ENCODE measurements at places on chromosomes 2 and 18.

DNA sequence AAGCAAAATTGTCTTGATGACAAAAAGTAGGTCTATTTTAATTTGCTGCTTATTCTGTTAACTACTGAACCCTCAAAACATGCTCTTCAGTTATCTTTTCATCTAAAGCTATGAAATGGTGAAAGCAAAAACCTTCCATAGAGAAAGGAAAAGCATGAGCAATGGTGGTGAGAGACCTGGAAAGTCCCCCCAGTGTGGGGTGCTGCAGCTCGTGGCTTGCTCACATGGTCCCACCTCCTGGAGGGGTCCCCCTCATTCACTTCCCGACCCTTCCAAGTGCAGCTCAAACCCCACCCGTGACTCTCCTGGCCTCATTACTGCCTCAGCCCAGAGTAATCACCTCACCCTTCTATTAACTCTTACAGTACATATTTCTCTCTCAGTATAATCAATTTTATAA, 301.8 kb upstream of the HNRNPA3 start:
- no peak for DNase-seq

DNA sequence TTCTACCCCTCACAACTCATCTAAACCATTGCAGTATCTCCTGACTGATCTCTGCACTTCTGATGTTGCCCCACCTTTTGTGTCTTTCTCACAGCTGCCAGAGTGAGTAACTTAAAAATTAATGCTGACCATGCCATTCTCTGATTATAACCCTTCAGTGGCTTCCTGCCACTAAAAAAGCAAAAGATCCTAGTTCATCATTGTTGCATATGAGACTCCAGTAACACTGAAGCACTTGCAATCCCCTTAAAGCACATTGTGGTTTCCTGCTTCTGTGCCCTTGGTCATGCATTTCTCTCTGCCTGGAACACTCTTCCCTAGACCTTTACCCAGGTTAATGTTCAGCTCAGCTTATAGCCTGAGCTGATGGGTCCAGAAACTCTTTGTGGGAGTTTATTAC, 95.1 kb upstream of the WDSUB1 start:
- DNase-seq = no peak

GRCh38 chr2:41774011-41774605, 273.7 kb upstream of the PKDCC start:
- DNase-seq = no peak

GRCh38 chr2:137525641-137526190, 438.6 kb upstream of the HNMT start:
- DNase-seq = no peak

DNA sequence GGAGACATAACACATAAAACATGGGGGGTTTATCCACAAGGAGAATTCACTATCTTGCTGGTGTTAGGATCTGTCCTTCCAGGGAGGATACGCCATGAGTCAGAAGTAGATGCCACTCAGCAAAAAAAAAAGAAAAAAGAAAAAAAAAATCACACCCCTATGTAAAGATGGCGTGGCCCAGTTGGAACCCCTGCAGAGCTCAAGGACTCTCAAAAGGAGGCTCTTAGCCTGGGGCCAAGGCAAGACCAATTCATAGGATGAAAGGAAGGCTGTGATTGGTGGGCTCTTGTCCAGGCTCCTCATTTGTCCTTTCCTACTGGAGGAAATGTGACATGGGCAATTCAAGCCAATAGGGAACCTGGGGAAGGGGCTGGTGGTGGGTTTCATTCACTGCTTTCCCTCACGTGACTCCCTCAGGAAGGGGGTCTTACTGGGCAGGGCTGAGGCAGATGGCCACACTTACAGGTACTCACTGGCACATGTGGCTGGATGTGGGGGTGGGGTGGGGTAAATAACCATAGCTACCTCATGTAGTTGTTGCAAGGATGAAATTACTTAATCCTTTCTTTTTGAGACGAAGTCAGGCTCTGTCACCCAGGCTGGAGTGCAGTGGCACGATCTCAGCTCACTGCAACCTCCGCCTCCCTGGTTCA, 38.7 kb upstream of the HAAO start:
- DNase-seq = no peak
